Stomach (tissue), 19 donors: ENCODE measurements at places on chromosomes 3 and 15. TPM values are rescaled to one million over a fixed set of nuclear protein-coding genes. Genes with fewer than 3 reads are reported as not detected.

DNA sequence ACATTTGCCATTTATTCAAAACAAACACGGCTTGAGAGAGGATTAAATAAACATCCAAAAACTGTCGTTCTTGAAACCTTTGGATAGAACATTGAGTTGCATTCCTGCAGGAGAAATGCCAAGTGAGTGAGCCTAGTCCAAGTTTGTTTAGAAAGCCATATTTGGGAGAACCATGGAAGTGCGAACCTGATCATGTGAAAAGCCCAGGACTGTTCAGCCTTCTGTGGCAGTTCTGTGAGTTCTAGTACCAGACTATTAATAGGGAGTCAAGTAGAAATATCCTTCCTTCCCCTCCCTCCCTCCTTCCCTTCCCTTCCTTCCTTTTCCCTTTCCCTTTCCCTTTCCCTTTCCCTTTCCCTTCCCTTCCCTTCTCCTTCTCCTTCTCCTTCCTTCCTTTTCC is 470.4 kb downstream of the LPP start:
- DNase-seq, result peak; percentile 38

DNA sequence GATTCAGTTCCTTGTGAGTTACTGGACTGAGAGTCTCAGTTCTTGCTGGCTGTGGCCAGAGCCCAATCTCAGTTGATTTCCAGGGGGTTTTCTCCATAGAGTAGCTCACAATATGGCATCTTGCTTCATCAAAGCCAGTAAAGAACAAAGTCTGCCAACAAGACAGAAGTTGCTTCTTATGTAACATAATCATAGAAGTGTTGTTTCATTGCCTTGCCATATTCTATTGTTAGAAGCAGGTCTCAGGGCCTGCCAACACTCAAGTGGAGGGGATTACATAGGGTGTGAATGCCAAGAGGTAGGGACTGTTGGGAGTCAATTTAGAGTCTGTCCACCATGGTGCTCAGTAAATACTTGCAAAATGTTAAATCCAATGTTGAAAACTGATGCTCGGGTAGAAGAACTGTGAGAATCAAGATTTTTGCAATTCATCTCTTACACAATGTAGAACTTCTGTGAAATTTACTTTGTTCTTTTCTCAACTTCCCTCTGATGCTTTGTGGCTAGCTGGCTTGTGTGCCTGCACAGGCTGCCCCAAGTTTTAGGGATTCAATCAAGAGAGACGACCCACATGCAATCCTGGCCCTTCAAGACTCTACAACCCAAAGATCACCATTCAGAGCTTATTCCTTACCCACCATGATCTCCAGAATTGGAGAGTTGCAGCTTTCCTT is 13.3 kb upstream of the PXYLP1 start:
- no peak for DNase-seq

DNA sequence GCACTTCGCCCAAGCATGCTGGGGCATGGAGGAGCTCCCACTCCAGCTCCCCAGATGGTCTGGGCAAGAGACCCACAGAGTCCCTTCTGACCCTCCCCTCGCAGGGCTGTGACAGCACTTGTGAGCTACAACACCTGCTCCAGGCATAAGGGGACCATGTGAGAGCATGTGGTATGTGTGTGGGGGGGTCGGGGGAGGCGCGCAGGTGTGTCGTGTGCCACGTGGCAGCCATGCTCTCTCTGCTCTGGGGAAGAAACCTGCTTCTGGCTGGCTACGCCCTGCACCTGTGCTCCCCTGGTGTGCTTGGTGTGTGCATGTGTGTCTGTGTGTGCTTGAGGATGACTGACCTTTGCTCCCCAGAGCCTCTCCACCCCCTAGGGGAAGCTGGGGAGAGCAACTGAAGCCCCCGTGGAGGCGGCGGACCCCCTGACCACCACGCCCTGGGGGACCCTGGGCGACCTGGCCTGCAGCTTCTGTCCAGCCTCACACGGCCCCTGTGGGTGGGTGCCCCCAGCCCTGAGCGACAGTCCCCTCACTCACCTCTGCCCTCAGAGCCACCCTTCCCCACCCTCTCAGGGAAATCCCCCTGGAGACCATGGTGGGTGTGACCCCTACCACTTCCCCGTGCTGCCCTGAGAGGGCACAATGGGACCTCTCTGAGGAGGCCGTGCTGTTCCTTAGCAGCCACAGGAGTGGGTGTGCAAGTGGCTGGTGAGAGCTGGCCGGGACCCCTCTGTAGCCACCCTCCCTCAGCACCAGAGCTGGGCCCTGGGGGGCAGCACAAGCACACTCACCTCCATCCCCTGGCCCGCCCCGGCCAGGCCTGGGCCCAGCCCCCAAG is 16.6 kb upstream of the SEC13 start:
- DNase-seq, result no peak

- peak; percentile 15 for DNase-seq
Observed at GRCh38 chr3:126126286-126126685, 42.4 kb upstream of the SLC41A3 start.

The NRROS gene
- 1.5 TPM for total RNA-seq

The STRC gene
- total RNA-seq, result 2.7 TPM
